ENCODE measurements at places on chromosomes 1 and 21.

- no peak for DNase-seq
Measured at GRCh38 chr1:207670192-207670591, 25.3 kb downstream of the CR1L start.

DNA sequence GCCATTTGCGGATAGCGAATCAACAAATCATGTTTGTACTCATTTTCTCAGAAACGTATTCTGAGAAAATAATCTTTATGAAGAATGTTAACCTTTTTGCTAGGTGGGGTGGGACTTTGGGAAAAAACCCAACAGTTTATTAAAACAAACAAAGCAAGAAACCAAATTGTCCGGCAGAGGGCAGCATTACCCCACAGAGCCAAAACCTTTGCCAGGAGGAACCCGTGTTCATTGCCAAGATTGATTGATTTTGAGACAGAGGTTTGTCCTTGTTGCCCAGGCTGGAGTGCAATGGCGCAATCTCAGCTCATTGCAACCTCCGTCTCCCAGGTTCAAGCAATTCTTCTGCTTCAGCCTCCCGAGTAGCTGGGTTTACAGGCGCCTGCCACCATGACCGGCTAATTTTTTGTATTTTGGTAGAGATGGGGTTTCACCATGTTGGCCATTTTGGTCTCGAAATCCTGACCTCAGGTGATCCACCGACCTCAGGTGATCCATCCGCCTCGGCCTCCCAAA lies 70.8 kb upstream of the RHOU start:
- DNase-seq: peak; percentile 77

- no peak for DNase-seq
Measured at GRCh38 chr1:31639543-31639942, 5.1 kb downstream of the PEF1 start.

DNA sequence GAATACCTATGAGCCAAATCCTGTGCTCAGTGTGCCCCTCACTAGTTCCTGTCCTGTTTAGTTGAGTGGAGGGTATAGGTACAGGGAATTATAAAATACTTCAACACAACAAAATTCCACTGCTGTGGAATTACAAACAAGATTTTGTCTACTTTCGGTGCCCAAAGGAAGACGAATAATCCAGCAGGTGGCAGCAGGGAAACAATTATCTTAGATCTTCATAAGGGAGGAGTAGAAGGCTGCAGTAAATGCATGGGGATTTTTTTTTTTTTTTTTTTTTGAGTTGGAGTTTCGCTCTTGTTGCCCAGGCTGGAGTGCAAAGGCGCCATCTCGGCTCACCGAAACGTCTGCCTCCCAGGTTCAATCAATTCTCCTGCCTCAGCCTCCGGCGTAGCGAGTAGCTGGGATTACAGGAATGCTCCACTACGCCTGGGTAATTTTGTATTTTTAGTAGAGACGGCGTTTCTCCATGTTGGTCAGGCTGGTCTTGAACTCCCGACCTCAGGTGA lies 2.0 kb upstream of the PIP5K1A start:
- DNase-seq: peak; percentile 77

DNA sequence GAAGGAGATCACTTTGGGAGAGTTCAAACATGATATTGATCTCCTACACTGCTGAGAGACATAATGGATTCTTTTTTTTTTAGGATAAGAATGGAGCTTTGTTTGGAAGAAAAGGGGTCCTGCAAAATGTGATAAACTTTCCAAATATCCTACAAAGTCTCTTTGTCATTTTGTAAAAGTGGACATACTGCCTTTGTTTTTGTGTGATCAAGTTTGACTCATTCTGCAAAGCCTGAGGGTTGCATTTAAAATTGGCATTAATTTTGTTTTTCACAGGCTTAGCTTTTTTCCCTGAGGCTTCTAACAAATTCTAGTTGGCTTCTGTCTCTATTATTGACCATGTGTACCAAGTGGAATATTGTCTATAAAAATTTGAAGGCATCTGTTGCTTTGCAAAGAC lies 113.2 kb downstream of the AK5 start:
- no peak for DNase-seq
